ENCODE measurements at places on chromosomes 5 and 9.
A peak's percentile ranks its signal among the peaks of the same experiment; 100 is the strongest.

- peak overlapping the region; percentile 100 for H3K27ac ChIP-seq
- peaks cover 29% of the 10 kb centered on the region for H3K4me1 ChIP-seq
- H3K36me3 ChIP-seq = peaks cover 6% of the 10 kb centered on the region
These were observed 861 bp downstream of the UBQLN1 start for GRCh38 chr9:83706676-83707517.

DNA sequence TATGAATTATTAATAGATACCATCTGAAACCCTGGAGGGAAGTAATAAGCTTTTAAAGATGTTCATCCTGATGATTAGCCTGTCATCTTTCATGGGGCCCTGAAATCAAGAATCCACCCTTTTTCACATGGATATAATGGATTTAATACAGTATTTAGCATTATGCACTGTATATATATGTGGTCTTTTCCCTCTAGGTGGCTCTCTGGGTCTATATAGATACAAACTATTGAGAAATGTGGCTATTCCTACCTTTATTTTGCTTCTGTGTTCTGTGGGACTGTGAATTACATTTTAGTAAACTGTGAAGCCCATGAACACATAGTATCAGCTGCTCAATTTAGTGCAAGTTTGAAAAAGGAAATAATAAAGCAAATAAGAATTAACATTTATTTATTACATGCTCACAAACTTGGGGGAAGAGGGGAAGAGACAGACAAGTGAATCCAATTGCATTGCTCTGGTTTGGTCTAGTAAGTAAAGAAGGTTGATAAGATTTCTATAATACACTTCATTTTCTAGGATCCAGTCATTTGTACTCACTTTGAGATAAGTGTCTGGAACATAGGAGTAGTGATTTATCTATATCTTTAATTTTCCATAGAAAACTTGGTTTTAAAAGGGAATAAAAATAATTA, 112.2 kb downstream of the SCAMP1 start:
- H3K4me3 ChIP-seq = no peak overlapping the region
- H3K27ac ChIP-seq = no peak overlapping the region
- no peak for DNase-seq

GRCh38 chr9:76980566-76980965, 38.9 kb upstream of the FOXB2 start:
- H3K4me3 ChIP-seq = no peak overlapping the region
- no peak for DNase-seq
- H3K36me3 ChIP-seq = no peaks in the 10 kb centered on the region
- no peaks in the 10 kb centered on the region for H3K4me1 ChIP-seq
- no peak overlapping the region for H3K27ac ChIP-seq

DNA sequence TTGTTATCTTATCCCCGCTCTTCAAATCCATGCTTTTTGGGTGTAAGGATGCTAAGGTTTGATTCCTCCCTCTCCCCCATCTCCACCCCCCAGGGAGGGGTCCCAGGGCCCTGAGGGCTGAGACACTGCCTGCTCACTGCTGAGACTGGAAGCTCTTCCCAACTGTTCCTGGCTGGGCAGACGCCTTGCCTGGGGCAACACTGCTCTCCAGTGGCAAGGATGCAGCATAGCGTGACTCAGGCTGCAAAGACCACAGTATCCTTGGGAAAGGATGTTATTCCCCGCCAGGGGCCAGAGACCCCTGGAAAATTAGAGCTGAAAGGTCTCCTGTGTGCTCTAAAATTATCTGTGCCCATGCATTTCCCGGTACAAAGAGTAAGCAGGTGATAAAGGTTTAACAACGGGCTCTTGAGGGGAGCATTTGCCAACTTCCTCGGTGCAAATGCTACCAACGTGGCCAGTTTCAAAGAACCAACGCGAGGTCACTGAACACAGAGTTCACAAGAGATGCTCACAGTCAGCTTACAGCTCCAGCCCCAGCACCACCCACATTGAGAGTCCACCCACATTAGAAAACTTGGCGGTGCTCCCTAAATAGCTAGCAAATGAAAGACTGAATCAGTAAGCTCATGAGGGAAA, 271.9 kb downstream of the NSG2 start:
- no peaks in the 10 kb centered on the region for H3K36me3 ChIP-seq
- H3K27me3 ChIP-seq = peaks cover 51% of the 10 kb centered on the region
- H3K27ac ChIP-seq = no peak overlapping the region
- H3K4me3 ChIP-seq = no peak overlapping the region
- no peaks in the 10 kb centered on the region for H3K4me1 ChIP-seq
- DNase-seq = no peak

DNA sequence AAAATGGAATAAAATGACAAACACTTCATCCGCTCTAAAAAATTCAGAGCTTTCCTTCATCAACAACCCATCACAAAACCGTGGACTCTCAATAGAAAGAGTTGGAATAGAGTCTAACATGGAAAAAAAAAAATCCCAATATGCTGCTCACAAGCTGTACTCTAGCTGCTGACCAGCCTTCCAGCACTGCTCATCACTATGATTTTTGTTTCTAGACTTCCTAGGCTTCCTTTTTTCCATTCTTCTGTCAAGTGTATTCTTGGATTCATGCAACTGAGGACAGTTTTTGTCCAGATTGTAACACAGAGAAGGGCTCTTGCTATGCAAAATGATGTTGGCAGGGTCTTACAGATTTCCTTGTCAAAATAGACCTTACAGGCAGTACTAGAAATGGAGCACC, 34.5 kb downstream of the RFK start:
- no peaks in the 10 kb centered on the region for H3K36me3 ChIP-seq
- no peak overlapping the region for H3K4me3 ChIP-seq
- peaks cover 6% of the 10 kb centered on the region for H3K27me3 ChIP-seq
- H3K27ac ChIP-seq = no peak overlapping the region

GRCh38 chr5:73152411-73153388, 20.3 kb upstream of the TMEM174 start:
- no peaks in the 10 kb centered on the region for H3K36me3 ChIP-seq
- H3K27ac ChIP-seq = no peak overlapping the region
- H3K4me1 ChIP-seq = peaks cover 5% of the 10 kb centered on the region
- H3K4me3 ChIP-seq = no peak overlapping the region
- peaks cover 31% of the 10 kb centered on the region for H3K27me3 ChIP-seq
- DNase-seq = no peak

DNA sequence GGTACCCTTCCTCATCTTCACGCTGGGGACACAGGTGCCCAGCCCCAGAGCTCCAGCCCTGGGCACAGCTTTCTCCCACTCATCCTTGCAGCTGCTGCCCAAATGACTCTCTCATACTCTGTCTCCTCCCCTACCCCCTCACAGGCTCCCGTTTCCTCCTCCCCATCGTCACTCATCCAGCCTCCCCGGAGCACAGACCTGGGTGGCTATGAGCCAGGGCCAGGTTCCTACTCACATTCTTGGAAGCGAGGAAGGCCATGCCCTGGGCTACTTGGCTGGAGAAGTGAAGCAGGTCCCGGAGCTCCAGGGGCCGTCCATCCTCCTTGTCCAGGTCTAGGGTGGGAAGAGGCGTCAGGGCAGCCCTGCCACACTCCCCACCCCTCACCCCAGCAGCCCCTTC, 29.3 kb downstream of the CSF1R start:
- H3K27ac ChIP-seq = no peak overlapping the region
- peaks cover 16% of the 10 kb centered on the region for H3K4me1 ChIP-seq
- peaks cover 9% of the 10 kb centered on the region for H3K36me3 ChIP-seq
- no peak for DNase-seq
- H3K27me3 ChIP-seq = peaks cover 2% of the 10 kb centered on the region

DNA sequence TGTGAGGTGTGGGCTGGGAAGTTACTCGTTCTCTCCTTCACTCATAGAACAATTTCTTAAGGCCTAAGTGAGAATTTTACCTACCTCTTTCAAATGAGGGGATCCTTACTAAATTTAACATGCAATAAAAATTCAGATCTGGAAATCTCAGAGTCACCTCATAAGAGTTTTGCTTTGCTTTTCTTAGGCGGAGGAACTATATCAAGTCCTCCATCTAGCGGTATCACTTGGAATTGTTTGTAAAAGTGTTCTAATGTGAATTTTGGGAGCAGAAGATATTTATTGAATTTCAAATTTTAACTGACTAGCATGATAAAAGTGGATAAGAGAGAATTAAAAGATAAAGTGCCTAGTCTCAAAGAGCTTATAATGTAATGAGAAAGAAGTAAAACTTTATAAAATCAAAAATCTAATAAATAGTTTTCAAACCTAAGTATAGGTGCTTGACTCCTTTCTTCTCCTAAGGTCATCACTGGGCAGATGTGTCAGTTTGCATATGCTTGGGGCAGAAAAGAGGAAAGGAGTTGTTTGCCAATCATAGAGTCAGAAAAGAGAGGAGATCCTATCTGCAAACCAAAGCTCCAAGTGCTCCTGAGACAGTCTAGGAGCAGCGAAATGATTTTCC, 145.7 kb upstream of the DAB2 start:
- H3K27ac ChIP-seq = no peak overlapping the region
- DNase-seq = no peak
- peaks cover 26% of the 10 kb centered on the region for H3K27me3 ChIP-seq
- H3K36me3 ChIP-seq = no peaks in the 10 kb centered on the region
- H3K4me1 ChIP-seq = no peaks in the 10 kb centered on the region

DNA sequence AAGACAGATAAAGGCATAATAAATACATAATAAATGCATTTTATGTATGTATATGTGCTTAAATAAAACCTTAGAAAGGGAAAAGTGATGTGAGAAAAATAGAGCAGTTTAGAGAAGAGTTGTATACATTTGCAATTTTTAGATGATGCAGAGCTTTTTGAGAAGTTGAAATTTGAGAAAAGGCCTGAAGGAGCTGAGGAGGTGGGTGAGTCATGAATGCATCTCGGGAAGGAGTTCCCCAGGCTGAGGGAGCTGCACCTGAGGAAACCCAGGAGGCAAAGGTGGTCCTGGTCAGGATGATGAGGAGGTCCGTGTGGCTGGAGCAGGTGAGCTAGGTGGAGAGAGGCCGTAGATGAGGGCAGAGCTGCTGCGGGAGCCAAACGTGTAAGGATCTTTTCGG, 17.4 kb upstream of the CD180 start:
- H3K4me3 ChIP-seq = no peak overlapping the region
- H3K27me3 ChIP-seq = no peaks in the 10 kb centered on the region
- H3K4me1 ChIP-seq = peaks cover 35% of the 10 kb centered on the region
- peak overlapping the region; percentile 28 for H3K27ac ChIP-seq
- no peak for DNase-seq

DNA sequence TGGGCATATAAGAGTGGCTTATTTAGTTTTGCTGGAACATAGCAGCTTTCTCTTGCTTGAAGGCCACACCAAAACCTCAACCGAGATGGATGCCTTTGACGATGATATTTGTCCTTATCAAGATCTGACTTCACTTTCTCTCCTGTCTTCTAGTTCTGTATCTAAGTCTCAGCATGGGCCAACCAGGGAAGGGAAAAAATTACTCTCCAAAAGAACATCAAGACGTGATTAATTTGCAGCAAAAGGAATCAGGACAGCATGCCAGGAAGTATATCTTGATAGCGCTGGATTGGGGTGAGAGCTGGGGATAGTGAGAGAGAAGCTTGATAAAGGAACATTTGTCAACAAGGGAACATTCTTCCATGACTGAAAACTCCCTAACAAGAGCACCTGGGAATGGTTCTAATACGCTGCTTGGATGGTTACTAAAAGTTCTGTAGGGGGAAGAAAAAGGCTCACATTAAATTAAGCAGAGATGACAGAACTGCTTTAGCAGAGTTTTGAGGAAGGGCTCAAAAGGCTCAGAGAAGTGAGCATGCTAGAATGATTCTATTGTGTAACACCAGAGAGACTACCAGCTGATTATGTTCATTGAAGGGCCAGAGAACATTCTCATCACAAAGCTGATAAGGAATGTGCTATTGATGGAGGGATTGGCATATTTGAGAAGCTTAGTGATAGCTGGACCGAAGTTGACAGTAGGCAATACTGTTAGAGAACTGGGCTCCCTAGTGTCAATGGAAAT, 21.6 kb upstream of the ANXA1 start:
- DNase-seq = no peak
- H3K27ac ChIP-seq = peak overlapping the region; percentile 13
- H3K4me1 ChIP-seq = peaks cover 12% of the 10 kb centered on the region
- H3K4me3 ChIP-seq = peak overlapping the region; percentile 47
- no peaks in the 10 kb centered on the region for H3K27me3 ChIP-seq

DNA sequence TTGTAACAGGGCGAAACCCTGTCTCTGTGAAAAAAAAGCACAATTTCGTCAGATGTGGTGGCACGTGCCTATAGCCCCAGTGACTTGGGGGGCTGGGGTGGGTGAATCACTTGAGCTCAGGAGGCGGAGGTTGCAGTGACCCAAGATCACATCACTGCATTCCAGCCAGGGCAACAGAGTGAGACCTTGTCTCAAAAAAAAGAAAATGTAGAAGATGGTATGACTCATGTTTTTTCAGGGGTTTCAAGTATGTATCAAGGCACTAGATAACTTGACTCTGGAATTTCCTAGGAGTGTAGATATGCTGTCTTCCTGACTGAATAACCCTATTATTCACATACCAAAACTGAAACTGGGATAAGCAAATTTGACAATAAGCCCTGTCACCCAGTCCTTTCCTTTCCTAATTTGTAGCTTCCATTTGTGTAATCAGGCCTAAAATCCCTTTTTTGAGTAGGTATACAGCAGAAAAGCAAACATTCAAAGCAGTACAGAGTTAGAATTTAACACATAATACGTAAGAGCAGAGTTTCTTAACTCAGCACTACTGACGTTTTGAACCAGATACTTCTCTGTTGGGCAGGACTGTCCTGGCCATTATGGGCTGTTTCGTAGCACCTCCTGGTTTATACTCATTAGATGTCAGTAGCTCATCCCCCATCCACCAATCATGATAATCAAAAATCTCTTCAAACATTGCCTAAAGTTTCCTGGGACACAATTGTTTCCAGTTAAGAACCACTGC, 17.3 kb upstream of the ANKRD18B start:
- no peak overlapping the region for H3K27ac ChIP-seq
- no peak overlapping the region for H3K4me3 ChIP-seq
- no peaks in the 10 kb centered on the region for H3K27me3 ChIP-seq
- DNase-seq = no peak

GRCh38 chr9:17521100-17521855, 57.6 kb upstream of the SH3GL2 start:
- H3K4me1 ChIP-seq = no peaks in the 10 kb centered on the region
- H3K27me3 ChIP-seq = no peaks in the 10 kb centered on the region
- H3K27ac ChIP-seq = no peak overlapping the region
- DNase-seq = no peak
- no peak overlapping the region for H3K4me3 ChIP-seq

DNA sequence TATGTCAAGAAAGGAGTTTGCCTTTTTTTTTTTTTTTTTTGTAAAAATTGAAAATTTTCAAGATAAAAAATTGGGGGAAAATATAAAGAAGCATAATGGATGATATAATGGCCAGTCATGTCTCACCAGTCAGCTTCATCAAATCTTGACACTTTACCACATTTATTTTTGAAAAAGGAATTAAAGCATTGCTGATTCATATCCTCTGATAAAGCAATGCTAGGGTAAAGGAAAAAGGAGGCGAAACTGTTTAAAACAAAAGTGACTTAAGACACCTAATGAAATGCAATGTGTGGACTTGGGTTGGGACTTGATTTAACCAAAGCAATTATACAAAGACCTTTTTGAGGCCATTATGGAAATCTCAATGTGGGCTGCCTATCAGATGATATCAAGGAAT, 208.5 kb downstream of the ARHGAP26 start:
- H3K4me1 ChIP-seq = peaks cover 90% of the 10 kb centered on the region
- no peaks in the 10 kb centered on the region for H3K27me3 ChIP-seq
- peak overlapping the region; percentile 82 for H3K4me3 ChIP-seq
- peaks cover 25% of the 10 kb centered on the region for H3K36me3 ChIP-seq
- H3K27ac ChIP-seq = peak overlapping the region; percentile 94

Measured in natural killer cell treated with Interleukin-12 subunit alpha and Interleukin-12 subunit beta and Interleukin-15 and Interleukin-18, amount 100 ng/mL, for 72 hours (primary cell).